Left lung (tissue), 14 donors: ENCODE measurements at places on chromosomes 5 and 9.

- DNase-seq: no peak
Observed at GRCh38 chr5:155047818-155048217, 34.3 kb downstream of the KIF4B start.

DNA sequence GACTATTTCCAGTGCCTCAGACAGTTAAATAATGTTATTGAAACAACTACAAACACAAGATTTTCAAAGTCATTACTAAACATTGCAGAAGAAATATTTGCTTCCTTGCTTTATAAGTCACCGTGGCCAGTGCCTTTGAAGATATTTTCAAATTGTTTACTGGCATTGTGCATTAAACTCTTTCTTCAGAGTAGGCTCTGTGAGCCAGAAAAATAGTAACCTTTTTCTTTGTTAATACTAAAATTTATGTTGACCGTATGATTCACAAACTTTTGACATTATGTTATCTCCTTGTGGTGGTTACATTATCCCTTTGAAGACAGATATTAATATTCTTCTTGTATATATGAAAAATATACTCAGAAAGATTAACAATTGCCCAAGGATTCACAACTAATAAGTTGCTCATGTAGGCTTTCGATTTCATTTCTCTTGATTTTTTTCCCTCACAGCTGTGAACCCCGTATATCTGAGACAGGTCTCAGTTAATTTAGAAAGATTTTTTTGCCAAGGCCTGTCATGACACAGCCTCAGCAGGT is 140.1 kb downstream of the NR3C1 start:
- no peak for DNase-seq

GRCh38 chr9:16753256-16753655 is 117.2 kb downstream of the BNC2 start:
- no peak for DNase-seq

DNA sequence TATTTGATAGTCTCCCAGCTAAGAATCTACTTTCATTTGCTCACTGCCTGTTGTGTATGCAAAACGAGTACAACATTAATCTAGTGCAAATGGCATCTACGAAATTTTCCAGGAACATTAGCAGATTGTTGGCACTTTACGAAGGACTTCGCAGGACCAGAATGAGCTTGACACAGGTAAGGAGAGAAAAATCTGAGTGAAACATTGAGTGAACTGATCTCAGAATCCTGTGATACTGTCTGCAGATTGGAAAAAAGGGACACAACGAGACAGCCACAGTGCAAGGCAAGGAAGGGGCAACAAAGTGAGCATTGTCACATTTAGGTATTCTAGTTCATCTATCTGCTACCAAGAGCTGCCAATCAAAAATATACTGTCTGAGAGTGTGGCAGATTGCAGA is 350.5 kb downstream of the ZNF608 start:
- DNase-seq: no peak

DNA sequence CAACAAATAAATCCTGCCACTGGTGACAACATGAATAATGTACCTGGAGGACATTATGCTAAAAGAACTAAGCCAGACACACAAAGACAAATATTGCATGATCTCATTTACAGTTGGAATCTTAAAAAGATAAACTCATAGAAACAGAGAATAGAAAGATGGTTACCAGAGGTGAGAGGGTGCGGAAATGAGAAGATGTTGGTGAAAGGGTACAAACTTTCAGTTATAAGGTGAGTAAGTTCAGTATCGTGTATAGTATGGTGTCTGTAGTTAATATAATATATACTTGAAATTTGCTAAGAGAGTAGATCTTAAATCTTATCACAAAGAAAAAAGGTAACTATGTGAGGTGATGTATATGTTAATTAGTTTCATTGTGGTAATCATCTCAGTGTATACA is 63.3 kb downstream of the PRRC1 start:
- no peak for DNase-seq

DNA sequence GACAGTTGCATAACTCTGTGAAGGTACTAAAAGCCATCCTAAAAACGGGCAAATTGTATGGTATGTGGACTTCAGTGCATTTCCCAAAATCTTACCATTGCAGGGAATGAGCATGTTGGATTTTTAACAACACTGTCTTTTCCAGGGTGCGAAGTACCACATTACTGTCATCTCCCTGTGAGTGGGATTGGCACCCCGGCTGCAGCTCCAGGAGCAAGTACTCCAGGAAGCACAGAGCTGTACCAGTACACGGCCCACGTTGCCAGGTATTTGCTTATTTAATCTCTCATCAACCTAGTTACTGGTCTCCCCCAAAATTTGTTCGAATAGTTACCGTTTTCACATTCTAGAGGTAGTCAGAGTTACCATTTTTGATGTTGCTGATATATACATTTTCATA is 22.6 kb upstream of the TJP2 start:
- no peak for DNase-seq

- DNase-seq: no peak
Observed at GRCh38 chr9:124370896-124371582, 44.2 kb downstream of the PSMB7 start.

GRCh38 chr9:16275795-16276624 is 594.5 kb downstream of the BNC2 start:
- DNase-seq: no peak

- no peak for DNase-seq
Observed at GRCh38 chr9:110936719-110937452, 101.4 kb downstream of the LPAR1 start.

DNA sequence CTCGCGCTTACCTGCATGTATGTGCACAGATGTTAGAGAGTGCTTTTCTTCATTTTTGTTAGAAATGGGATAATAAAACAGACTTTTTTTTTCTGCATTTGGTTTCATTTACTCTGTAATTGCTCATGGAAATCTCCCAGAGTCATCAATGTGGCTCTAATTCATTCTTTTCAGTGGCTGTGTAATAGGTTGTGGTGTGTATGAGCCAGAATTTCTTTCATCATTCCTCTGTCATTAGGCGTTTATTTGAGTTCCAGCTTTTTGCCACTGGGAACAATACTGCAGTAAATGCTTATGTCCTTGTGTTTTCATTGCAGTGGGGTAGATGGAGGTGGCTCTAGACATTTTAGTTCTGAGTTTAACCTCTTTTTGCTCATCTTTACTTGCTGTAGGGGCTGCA is 118.9 kb downstream of the NXNL2 start:
- no peak for DNase-seq

DNA sequence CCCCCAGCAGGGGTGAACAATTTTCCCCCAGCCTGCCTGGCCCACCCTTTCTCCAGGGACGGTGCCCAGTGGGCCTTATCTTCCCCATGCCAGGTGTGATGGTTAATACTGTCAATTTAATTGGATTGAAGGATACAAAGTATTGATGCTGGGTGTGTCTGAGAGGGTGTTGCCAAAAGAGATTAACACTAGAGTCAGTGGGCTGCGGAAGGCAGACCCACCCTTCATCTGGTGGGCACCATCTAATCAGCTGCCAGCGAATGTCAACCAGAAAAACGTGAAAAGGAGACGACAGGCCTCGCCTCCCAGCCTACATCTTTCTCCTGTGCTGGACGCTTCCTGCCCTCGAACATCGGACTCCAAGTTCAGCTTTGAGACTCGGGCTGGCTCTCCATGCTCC is 5.6 kb upstream of the FUT7 start:
- DNase-seq: no peak

- no peak for DNase-seq
Observed at GRCh38 chr5:10469253-10470050, 27.8 kb downstream of the ROPN1L start.

DNA sequence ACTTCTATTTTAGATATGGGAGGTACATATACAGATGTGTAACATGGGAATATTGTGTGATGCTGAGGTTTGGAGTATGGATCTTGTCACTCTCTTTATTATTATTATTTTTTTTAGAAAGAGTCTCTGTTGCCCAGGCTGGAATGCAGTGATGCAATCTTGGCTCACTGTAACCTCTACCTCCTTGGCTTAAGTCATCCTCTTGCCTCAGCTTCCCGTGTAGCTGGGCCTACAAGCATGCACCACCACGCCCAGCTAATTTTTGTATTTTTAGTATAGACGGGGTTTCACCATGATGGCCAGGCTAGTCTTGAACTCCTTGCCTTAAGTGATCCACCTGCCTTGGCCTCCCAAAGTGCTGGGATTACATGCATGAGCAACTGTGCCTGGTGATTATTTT is 138.4 kb upstream of the SLC28A3 start:
- no peak for DNase-seq

GRCh38 chr5:14834584-14835550 is 36.7 kb downstream of the ANKH start:
- DNase-seq: no peak

GRCh38 chr5:113202746-113203716 is 226.4 kb downstream of the DCP2 start:
- no peak for DNase-seq

DNA sequence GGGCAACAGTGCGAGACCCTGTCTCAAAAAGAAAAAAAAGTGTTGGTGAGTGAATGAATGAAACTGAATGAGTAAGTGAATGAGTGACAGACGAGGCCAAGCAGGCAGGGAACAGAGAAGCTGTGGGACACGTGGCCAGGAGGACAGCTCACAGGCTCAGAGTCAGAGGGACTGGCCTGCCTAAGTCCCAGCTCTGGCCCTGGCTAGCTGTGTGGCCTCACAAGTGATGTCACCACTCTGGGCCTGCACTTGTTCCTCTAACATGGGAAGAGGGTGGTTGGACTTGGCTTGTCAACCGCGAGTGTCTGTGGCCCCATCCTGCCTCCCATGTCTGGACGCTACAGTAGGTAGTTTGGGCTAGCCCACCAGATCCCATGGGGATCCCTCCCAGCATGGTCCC is 4.7 kb upstream of the PLPP7 start:
- DNase-seq: no peak

DNA sequence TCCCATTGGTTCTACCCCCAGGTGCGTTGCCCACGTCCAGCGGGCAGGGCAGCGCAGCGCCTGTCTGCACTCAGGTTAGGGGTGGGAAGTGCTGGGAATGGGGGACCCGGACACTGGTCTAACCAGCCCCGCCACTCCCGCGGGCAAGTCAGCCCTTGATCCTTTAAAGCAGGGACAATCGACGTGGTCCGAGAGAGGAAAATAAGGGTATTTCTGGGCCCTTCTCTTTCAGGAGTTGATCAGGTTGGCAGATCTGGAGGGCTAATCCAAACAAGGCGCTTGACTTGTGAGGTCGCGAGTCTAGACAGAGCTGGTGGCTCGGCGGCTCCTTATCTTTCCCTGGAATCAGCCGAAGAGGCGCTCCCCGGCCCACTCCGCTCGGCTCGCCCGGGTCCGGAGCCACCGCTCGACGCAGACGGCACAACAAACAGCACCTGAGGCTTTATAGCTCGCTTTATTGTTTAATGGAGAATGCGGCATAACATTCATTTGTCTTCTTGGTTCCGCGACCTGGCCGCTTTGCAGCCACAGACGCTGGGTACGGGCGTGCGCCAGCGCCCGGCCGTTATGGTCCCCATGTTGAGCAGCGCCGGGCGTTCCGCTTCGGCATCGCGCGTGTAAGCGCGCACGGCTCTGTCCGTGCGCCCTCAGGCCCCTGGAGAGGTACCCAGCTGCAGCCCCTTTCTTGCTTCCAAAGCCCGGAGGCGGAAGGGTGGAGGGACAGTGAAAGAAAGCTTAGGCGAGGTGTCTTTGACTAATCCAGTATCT is 15.8 kb downstream of the ISL1 start:
- DNase-seq: no peak

GRCh38 chr9:18786911-18787650 is 245.9 kb downstream of the SAXO1 start:
- peak; percentile 50 for DNase-seq

DNA sequence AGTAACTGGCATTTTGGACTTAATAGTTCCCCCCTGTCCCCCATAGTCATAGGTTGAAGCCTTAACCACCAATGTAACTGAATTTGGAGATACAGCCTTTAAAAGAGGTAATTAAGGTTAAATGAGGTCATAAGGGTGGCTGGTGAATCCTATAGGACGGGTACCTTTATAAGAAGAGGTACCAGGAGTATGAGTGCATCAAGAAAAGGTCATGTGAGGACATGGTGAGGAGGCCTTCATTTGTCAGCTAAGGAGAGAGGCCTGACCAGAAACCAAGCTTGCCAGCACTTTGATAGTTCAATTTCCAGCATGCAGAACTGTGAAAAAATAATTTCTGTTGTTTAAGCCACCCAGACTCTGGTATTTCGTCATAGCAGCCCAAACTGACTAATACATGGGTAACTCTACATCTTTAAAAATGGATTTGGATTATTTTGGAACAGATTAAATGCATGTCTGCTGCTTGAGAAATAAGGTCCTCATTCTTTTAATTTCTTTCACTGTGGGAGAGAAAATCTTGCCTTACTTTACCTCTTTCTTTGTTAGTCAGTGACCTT is 9.7 kb downstream of the RASA1 start:
- no peak for DNase-seq

GRCh38 chr5:6043491-6044310 is 334.6 kb downstream of the MED10 start:
- no peak for DNase-seq
